GM20000 (cell line): ENCODE measurements at places on chromosomes 16 and 17.

GRCh38 chr16:83550183-83550569, 257.6 kb upstream of the HSBP1 start:
- DNase-seq: no peak

GRCh38 chr17:59221159-59221847, 992 bp downstream of the GDPD1 start:
- DNase-seq: no peak

DNA sequence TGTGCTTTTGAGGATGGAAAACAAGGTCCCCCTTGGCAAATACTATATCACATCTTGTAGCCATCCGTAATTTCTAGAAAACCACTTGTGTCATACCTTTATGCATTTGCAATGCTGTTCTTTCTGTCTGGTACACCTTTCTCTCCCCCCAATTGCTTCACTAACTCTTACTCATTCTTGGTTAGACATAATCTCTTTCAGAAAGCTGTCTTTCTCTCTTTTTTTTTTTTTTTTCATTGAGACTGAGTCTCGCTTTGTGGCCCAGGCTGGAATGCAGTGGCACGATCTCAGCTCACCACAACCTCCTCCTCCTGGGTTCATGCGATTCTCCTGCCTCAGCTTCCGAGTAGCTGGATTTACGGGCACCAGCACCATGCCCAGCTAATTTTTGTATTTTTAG, 94.9 kb upstream of the C17orf78 start:
- no peak for DNase-seq

DNA sequence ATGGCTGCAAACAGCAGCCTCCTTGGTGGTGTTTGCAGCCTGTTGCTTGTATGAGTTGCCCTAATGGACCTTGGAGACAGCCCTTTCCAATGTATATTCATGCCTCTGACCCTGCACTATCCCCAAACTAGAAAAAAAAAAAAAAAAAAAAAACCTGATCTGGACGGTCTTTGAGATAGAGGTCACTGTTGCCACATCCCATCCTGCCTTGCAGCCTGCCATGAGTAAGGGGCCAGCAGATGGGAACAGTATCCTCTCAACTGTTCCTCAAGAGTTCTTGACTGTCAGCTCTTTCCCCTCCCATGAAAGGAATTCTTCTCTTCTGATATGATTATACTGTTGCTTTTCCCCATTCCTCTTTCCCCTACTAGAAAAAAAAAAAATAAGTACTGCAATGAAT, 152.4 kb downstream of the SSH2 start:
- DNase-seq: no peak

DNA sequence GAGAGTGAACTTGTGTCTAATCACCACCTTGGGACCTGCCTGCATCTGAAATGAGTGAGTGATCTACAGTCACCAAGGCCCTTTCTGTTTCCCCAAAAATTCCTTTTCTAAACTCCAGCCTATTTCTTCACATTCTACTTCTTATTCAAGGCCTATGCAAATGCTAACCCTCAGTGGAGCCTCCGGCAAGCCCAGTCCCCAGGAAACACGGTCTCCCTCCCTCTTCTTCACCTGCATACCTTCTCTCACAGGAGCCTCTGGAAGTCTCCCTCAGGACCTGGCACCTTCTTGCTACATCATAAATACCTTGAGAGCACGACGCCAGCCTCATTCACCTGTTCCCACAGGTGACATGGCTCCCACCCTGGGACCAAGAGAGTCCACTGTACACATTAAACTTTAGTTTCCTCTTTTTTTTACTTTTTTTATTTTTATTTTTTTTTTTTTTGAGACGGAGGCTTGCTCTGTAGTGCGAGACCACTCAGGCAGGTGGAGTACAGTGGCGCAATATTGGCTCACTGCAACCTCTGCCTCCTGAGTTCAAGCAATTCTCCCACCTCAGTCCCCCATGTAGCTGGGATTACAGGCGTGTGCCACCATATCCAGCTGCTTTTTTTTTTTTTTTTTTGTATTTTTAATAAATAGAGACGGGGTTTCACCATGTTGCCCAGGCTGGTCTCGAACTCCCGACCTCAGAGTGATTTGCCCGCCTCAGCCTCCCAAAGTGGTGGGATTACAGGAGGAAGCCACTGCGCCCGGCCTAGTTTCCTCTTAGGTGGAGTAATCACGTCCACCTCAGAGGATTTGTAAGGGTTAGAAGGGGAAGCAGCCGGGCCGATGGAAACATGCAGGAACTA, 97.3 kb downstream of the ANKRD11 start:
- no peak for DNase-seq

- no peak for DNase-seq
Observed at GRCh38 chr17:19706791-19707727, 9.3 kb downstream of the SLC47A2 start.

DNA sequence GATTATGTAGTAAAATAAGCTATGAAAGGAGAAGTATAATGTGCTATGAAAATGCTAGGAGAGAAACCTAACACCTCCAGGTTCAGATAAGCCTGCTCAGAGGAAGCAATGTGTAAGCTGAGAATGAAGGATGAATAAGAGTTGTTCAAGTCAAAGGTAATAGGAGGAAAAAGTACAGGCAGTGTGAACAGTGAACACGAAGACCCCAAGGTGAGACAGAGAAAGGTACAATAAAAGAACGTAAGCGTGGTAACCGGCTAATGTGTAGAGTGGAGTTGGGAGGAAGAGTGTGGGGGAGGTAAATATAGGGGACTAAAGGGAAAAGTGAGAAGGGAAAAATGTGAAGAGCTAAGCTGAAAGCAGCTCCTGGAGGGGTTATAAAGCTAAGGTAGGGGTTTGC, 74.2 kb downstream of the TTC19 start:
- DNase-seq: no peak

DNA sequence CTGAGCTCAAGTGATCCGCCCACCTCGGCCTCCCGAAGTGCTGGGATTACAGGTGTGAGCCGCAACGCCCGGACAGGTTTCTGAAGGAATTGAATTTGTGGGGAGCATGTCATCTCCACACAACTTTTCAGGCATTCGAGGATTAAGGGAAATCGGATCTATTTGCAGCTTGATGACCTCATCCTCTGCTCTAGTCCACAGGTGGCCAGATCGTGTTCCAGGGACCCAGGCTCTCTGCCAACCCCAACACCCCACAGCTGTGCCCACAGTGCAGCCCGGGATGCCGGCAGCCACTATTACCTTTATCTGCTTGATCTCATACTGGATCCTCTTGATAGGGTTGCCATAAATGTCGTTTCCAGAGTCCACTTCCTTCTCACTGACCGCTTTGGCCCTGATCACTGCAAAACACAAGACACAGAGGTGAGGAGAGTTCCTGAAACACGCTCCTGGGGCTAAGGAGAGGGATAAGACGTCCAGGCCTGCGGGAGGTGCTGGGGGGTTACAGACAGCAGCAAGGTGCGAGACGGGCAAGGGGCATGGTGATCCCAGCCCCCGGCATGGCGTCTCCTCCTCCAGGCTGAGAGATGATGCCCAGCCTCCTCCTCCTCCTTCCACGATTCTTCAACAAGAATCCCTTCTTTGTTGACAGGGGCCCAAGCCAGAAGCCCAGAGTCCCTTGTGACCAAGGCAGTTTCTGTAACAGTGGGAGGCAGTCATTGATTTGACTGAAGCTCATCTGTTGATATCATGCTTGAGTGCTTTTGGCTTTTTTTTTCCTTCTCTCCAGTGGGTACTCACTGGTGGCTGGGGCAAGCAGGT, 29.3 kb downstream of the CEP295NL start:
- DNase-seq: no peak

GRCh38 chr16:77744141-77744540, 21.8 kb downstream of the NUDT7 start:
- DNase-seq: no peak

GRCh38 chr16:19278403-19278802, 7.1 kb upstream of the CLEC19A start:
- DNase-seq: no peak

DNA sequence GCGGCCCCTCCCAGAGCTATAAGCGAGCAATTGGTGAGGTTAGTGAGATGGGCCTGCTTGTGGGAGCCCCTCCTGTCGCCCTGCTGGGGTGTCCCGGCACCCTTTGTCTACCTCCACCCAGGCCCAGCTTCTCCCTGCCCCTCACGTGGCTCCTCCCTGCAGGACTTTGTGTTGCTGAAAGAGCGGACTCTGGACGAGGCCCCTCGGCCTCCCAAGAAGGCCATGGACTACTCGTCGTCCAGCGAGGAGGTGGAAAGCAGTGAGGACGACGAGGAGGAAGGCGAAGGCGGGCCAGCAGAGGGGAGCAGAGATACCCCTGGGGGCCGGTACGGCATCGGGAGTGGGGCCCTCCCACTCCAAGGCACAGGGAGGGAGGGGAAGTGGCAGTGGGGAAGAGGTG, 6.1 kb upstream of the C17orf107 start:
- no peak for DNase-seq

- DNase-seq: no peak
Observed at GRCh38 chr16:56965149-56966092, 3.7 kb downstream of the CETP start.

DNA sequence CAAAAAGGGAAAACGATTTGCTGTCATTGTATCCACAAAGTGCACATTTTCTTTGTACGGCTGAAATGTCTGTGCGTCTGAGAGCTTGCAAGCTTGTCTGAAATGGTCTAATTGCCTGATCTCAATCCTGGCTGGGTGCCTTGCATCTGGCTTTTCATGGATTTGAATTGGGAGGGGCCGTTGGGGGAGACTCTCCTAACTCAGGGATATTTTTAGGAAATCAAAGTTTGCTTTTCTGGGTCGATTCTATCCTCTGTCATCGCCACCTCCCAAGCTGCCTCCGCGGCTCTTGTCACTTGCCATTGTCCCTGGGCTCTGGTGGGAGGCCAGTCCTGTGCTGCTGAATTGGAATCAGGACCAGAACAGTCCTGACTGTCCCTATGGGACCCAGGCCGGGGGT, 33.3 kb upstream of the MGAT5B start:
- DNase-seq: no peak

DNA sequence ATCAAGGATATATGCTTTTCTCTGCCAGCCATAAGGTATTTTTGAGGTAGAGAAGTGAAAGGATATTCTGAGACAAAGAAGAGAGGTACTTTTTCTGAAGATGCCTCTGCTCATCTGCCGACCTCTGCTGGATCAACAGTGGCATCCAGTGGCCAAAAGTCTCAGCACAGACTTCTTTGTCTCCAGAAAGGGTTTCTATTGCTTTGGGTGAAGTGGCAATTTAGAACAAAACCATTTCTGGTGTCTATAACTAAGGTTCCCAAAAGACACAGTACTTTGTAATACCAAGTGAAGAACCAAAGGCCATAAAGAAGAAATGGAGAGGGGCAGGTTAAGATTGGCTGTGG, 155.2 kb upstream of the C17orf78 start:
- peak; percentile 28 for DNase-seq

GRCh38 chr16:5505091-5505887, 407.7 kb upstream of the EEF2KMT start:
- no peak for DNase-seq

GRCh38 chr17:79946352-79947231, 89.1 kb downstream of the TBC1D16 start:
- DNase-seq: no peak

GRCh38 chr17:57565176-57565575, 179.9 kb downstream of the CCDC182 start:
- DNase-seq: no peak

GRCh38 chr16:79483336-79483735, 117.2 kb downstream of the MAF start:
- DNase-seq: no peak

DNA sequence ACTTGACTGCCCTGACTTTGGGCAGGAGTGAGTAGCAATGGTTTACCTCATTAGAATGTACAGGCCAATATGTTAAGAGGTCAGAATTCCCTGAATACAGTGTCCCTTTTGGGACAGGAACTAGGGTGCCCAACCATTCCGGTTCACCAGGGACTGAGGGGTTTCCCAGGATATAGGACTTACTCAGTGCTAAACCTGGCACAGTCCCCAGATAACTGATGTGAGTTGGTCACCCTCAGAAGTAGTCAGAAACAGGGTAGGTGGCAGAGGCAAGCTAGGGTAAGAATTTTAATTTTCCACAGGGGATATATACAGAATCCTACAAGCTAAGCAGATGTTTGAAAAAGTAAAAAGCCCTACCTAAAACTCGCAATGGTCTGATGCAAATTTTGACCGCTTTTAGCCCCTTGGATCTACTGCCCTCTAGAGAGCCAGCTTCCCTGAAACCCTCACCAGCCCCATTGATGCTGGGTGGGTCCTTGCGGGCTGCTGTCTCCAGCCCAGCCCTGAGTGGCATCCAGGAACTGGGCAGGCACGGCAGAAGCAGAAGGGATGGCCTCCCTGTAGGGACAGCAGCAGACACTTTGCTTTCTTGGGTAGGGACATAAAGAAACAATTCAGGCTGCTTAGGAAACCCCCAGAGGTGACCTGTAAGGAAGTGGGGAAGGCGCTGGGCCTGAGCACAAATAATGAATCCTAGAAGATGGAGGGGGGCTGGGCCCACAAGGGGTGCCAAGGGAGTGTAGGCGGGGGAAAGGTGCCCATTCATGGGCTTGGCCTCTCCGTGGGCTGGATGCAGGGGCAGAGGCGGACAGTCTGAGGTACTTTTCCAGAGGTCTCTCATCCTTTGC, 434.8 kb downstream of the SLC39A11 start:
- no peak for DNase-seq

- DNase-seq: peak; percentile 76
Observed at GRCh38 chr16:73058616-73059409, 10.9 kb upstream of the ZFHX3 start.

DNA sequence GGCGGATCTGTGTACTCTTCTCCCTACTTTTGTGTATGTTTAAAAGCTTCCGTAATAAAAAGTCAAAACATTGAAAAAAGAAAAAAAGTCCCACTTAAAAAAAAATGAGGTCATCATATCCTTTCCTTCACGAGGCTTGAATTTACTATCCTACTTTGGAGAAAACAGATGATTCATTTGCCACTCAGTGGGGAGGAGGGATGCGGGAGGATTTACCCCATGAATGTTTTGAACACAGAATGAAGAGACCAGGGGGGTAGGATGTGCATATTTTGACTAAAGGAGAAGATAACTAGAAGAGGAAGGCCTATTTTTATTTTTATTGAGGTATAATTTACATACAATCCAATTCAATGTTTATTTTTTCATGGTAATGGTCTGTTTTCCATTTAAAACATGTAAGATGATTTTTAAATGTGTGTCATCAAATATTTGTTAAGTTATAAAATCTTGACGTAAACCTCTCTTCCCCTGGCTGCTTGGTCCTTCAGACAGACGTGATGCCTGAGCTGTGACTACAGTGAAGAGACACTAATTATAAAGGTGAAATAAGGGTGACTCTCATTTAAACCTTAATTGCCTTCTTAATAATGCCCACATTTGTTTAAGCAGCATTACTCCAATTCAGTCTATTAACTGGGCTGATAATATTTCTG, 135.4 kb upstream of the AXIN2 start:
- DNase-seq: no peak
